ENCODE measurements at places on chromosomes 3 and 15.
A peak's percentile ranks its signal among the peaks of the same experiment; 100 is the strongest.

DNA sequence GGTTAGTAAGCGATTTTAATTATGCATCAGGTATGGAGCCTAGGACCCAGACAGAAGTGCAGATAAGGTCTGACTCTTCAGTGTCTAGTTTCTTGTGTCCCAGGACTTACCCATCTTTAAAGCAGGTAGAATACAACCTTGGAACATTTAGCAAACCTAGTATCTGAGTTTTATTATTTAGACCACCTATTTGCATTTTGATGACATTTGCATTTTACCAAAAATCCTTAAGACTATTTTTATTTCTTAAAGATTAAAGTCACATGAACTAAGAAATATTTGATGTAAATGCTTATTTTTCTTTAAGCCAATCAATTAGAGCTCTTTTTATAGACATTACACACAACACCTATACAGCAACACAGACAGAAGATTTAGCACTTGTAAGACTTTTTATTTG, 939.1 kb downstream of the OTOL1 start:
- no peak for DNase-seq

DNA sequence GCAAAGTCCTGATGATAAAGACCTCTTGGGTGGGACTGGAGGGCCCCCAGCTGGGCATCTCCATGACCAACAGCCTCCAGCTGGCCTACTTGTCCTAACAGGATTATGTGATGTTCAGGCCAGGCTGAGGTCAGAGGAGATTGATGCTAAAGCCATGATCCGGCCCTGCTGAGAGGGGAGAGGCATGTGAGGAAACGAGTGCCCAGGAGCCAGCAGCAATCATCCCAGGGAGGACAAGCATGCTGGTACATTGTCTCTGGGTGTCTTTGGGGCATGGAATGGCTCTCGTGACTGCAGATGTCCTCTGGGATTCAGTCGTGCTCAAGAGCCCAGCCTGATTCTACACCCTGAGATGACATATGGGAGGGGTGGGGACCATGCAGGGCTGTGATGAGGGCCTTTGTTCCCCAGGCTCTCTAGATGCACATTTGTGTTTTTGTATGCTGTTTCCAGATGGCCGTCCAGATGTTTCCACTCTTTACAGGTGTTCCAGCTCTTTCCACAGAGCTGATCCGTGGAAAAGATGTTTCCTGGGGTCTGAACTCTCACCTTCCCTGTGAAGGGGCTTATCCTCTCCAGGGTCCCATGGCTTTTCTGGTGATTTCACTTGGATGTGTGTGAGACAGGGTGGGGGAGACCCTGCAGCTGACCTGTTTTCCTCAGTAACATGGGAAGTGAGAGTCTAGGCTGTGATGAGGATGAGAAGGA, 20.2 kb downstream of the SLC24A1 start:
- DNase-seq = peak; percentile 25

DNA sequence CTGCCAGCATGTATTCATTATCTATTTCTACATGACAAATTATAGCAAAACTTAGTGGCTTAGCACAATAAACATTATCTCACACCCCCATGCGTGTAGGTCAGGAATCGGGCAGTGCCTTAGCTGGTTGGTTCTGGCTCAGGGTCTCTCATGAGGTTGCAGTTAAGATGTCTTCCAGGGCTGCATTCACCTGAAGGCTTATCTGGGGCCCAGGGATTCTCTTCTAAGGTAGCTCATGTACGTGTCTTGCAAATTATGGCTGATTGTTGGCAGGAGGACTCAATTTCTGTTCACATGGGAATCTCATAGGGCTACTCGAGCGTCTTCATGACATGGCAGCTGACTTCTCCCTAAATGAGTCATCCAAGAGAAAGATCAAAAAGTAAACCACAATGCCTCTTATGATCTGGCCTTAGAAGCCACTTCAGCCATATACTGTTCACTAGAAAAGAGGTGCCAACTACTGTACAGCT, 42.9 kb upstream of the TSC22D2 start:
- no peak for DNase-seq

DNA sequence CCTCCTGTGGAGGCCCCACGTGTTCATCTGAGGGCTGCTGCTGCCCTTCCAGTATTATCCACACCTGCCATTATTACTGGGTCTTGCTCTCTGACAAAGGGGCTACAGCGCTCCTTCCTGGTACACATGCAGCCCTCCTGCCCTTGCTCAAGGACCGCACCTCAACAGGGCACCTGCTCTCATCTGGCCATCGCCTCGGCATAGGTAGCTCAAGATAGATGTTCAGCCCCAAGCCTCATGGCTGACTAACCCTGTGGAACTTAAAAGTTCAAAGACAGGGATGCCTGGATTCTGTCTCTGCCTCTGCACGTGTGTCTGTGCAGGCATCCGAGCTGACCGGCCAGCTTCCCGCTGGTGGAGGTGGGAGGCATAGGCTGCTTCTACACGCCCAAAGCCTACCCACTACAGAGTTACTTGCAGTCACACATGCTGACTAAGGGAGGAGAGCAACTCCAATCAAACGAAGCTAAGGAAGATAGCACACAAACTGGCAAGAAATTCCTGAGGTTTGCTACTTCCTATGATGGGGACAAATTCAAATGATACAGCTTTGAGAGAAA, 152.5 kb upstream of the ATP10A start:
- no peak for DNase-seq

DNA sequence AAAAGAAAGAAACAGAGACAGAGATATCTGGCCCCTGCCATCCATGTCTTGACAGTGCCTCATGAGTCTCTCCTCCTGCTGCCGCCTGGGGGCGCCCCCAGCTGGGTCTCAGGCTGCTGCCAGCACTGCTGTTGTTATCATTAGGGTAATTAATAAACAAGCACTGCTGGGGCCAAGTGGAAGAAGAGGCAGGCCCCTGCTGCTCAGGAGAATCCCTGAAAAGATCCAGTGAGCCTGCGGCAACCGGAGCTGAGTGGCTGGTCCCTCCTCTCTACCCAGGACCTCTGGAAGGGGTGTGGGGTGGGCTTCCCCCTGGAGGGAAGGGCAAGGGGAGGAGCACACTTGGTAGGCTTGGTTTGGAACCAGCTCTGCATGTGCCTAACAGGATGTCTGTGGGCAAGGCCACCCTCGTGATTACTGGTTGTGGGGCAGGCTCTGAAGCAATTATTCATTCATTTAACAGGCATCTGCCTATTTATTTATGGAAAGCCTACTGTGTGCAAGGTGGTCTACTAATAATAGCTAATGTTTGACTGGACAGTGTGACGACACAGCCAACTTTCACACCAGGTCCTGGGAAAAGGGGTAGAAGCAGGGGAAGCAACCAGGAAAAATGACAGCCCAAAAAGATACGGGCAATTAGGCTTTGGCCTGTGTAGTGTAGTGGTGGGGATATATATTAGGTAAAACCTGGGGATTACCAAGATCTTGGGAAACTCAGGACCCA, 1.2 kb upstream of the TYRO3 start:
- peak; percentile 89 for DNase-seq

GRCh38 chr15:92130906-92131305, 262.8 kb upstream of the ST8SIA2 start:
- no peak for DNase-seq

- peak; percentile 38 for DNase-seq
These were observed 70.6 kb downstream of the ASB7 start for GRCh38 chr15:100672959-100673358.

GRCh38 chr3:38800511-38800910, 15.5 kb downstream of the SCN10A start:
- DNase-seq = no peak

GRCh38 chr3:168983046-168983445, 680.5 kb downstream of the MECOM start:
- DNase-seq = no peak

DNA sequence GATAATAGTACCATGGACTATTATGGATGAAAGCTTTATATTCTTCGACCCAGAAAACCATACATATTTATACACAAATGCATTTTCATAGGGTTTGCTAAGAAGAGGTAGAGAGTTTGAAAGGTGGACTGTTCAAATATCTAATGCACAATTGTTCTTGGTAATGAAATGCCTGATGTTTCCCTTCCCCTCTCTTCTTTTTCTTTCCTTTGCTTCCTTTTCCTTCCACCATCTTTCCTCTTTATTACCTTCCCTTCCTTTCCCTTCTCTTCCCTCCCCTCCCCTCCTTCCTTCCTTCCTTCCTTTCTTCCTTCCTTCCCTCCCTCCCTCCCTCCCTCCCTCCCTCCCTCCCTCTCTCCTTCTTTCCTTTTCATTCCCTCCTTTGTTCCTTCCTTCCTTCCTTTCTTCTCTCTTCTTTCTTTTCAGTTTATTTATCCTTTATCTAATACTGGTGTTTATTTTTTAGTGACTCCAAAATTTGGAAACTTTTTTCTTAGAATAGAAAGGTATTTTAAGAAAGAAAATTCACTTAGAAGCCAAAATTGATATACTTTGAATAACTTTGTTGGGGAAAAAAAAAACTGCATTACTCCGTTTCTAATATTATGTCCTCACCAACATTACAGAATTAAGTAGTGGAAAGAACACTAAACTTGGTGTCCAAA, 22.7 kb upstream of the PYDC2 start:
- DNase-seq = no peak

DNA sequence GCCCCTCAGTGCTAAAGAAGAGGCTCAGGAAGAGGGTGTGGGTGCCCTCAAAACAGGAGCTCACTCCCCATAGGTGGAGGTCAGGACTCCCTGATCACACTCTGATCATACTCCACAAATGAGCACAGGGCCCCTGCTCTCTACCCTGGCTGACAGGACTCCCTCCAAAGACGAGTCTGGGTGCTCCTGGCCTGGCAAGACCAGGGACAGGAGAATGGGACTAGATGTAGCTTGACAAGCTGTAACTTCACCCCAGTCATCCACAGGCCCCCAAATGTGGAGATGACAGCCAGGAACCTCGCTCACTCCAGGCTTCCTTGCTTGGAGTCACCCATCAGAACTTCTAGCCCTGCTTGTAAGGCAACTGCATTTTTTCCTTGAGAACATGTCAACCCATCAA, 11.1 kb downstream of the SCN5A start:
- no peak for DNase-seq

DNA sequence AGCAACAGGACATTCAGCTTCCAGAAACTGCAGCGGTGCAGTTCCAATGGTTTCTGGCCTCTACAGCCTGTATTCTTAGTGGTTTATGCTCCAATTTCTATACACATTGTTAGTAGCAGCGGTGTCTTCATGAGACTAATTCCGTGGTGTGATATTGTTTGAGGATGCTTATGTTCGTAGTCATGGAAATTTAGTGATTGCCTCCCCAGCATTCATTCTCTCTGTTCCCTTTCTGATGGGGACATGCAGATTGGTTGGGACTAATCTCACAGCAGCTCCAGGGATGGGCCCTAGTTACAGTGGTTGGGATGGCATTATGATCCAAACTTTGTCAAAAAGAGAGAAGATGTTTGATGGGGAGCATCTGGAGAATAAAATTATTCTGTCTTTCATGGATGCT, 208.6 kb downstream of the CD47 start:
- DNase-seq = no peak

DNA sequence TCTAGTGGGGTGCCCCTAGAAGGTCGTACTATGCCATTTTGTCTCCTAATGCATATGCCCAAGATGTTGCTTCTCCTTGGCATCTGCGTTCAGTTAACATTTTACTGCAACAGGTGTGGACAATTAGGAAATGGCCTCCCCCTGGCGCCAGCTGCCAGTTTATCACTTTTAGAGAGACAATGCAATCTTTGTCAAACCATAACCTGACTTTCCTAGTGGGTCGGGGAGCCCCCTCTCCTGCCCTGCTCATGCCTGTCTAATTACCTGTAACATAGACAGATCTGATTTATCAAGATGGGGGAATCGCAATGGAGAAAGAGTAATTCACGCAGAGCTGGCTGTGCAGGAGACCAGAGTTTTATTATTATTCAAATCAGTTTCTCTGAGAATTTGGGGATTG, 353.7 kb upstream of the SGO1 start:
- no peak for DNase-seq

- no peak for DNase-seq
These were observed 47.8 kb upstream of the RARB start for GRCh38 chr3:25380222-25380739.

- DNase-seq = no peak
These were observed 27.2 kb downstream of the AQR start for GRCh38 chr15:34942363-34942762.

DNA sequence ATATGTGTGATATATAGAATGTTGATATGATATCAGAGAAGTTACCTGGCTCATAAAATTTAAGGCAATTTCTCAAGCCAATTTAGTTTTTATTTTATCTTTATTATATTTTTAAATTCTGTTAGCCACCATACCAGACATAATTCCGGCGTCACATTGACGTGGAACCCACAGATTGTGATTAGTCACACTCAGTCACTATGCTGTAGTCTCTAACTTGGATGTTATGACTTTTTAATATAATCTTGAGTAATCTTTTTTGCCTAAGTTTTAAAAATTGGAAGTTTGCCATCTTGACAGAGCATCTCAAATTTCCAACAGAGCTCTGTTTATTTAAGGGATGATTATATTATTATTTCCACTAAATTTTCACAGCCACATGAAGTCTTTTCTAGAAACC, 9.7 kb upstream of the DCLK3 start:
- DNase-seq = no peak

GRCh38 chr3:157127831-157128767, 31.8 kb downstream of the CCNL1 start:
- DNase-seq = no peak

DNA sequence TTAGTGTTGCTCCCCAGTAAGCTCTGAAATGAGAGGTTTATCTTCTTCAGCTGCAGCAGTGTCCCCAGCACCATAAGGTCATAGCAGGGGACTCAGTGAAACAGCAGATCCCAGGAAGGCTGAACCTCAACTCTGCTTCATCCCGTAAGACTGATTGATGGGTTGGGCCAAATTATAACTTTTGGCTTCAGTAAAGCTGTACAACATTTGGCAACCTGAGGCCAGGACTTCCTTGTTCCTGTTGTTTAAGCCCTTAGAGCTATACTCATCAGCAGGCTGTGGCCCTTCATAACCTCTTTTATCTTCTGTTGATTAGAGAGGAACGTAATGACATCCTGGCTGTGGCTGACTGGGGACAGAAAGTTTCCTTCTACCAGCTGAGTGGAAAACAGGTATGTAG, 29.0 kb downstream of the IFT122 start:
- no peak for DNase-seq

- DNase-seq = no peak
These were observed 35.8 kb downstream of the GASK1A start for GRCh38 chr3:43014956-43015355.

DNA sequence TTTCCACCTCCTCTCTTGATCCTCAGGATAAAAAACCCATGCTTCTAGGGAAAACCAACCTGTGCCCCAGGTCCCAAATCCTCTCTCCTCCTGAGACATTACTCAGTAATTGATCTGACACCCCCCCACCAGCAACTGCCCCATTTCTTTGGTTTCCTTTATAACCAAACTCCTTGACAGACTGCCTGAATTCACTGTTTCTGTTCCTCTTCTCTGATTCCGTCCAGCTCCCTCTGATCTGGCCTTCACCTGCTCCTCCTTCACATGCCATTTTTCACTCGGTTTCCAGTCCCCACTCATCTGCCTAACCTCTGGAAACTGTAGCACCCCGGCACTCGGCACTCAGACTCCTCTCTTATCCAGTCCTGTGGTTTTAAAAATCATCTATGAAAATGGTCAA, 2.1 kb downstream of the CCDC51 start:
- no peak for DNase-seq

Measured in SK-N-SH (cell line).